Ovary (tissue), 10 donors: ENCODE measurements at places on chromosomes 11 and 22. TPM values are rescaled to one million over a fixed set of nuclear protein-coding genes. Genes with fewer than 3 reads are reported as not detected.

- no peaks in the 10 kb centered on the region for H3K4me1 ChIP-seq
- H3K4me3 ChIP-seq = no peak overlapping the region
- H3K27ac ChIP-seq = no peak overlapping the region
- no peaks in the 10 kb centered on the region for H3K27me3 ChIP-seq
Observed at GRCh38 chr22:30810105-30810504, 115.4 kb downstream of the OSBP2 start.

DNA sequence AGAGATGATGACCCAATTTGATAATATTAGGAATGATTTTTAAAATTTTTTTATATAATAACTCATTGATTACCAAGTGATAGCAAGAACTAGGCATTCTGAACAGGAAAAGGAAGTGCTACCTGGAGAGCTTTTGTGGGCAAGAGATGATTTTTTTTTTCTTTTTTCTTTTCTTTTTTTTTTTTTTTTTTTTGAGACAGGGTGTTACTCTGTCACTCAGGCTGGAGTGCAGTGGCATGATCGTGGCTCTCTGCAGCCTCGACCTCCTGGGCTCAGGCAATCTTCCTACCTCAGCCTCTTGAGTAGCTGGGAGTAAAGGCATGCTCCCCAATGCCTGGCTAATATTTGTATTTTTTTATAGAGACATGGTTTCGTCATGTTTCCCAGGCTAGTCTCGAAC is 40.4 kb downstream of the TNRC6B start:
- H3K27ac ChIP-seq = no peak overlapping the region
- H3K4me1 ChIP-seq = peaks cover 6% of the 10 kb centered on the region
- no peak overlapping the region for H3K4me3 ChIP-seq
- no peaks in the 10 kb centered on the region for H3K27me3 ChIP-seq
- DNase-seq = no peak

DNA sequence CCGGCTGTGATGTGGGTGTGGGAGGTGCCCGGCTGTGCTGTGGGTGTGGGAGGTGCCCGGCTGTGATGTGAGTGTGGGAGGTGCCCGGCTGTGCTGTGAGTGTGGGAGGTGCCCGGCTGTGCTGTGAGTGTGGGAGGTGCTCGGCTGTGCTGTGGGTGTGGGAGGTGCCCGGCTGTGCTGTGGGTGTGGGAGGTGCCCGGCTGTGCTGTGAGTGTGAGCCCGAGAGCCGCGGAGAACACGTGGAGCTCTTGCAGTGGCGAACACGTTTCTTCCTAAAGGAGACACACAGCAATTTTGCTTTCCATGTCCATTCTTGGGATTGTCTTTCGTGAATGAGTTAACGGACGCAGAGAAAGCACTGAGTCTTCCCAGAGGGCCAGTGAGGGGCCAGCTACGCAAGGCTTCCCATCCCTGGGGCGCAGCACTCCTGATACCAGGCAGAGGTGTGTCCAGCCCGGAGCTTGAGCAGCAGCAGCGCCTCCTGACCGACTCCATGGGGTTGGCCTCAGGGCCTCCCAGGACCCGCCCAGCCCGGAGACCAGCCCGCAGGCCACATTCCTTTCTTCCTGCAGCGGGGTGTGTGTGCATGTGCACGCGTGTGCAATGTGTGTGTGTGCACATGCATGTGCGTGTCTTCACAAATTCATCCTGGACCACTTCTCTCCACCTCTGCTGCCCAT is 245.0 kb upstream of the B3GAT1 start:
- H3K4me3 ChIP-seq = no peak overlapping the region
- no peak for DNase-seq
- no peaks in the 10 kb centered on the region for H3K36me3 ChIP-seq
- no peak overlapping the region for H3K27ac ChIP-seq
- H3K4me1 ChIP-seq = no peaks in the 10 kb centered on the region

Gene TPBGL
- 0.36 TPM for total RNA-seq

- H3K27me3 ChIP-seq = no peaks in the 10 kb centered on the region
- H3K4me3 ChIP-seq = no peak overlapping the region
- H3K36me3 ChIP-seq = no peaks in the 10 kb centered on the region
- DNase-seq = no peak
- H3K27ac ChIP-seq = no peak overlapping the region
- no peaks in the 10 kb centered on the region for H3K4me1 ChIP-seq
Observed at GRCh38 chr22:26573026-26573662, 16.8 kb downstream of the TPST2 start.
